ENCODE measurements at places on chromosomes 13 and 19.
A peak's percentile ranks its signal among the peaks of the same experiment; 100 is the strongest.

DNA sequence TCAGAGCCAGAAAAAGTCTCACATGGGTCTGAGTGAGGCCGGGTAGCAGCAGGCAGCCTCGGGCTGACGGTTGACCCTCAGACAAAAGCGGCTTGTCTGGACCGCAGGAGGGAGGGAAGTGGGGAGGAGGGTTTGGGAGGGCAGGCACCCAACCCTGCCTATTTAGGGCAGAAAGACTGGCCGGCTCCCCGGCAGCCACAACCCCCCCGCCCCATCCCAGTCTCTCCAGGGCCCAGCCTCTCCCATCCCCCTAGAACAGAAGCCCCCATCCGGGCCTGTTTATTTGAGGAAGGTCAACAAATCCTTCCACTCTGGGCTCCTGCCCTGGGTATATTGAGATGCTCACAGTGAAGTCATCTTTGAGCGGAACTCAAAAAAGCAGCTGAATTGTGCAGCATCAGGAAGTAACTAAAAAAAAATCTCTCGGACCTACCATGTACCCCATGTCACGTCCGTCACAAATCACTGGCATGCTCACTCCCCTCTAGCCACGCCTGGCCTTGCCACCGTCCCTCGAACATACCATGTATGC is 6.3 kb downstream of the DACT3 start:
- DNase-seq: peak; percentile 87

GRCh38 chr19:31099515-31100205 is 249.6 kb downstream of the TSHZ3 start:
- DNase-seq: no peak

DNA sequence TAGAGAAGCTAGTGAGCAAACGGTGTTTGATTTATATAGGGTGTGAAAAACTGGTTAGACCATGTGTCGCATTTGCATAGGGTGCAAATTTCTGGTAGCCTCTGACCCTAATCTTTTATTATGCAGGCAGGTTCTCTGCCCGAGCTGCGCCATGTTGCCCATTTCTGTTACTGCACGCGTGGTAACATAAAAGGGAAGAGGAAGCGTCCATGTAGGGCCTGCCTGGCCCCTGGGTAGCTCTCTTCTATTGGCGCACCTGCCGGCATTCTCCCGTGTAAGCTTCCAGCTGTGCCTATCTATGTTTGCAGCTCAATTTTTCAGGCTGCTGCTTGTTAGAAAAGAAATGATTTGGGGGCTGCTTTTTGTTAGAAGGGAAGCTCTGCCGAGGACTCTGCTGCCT is 14.0 kb upstream of the CD70 start:
- DNase-seq: no peak

DNA sequence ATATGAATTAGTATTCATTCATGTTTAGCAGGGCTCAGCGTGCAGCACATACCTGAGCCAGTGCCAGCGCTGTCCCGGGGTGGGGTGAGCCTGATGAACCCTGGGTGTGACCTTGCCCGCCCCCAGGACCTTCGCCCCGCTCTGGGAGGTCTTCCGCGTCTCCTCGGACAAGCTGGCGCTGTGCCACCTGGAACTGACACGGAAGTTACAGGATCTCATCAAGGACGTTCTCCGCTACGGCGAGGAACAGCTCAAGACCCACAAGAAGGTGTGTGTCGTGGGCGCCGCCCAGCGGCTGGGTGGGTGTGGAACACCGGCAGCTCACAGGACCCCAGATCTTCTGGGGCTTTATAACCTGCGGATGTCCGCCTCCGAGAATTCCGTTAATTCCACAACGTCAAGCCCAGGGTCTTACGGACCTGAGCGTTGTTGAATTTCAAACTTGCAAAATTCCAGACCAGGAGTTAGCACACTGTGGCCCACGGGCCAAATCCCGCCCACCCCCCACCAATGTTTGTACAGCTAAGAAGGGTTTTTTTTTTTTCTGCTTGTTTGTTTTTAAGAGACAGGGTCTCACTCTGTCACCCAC is 15.4 kb downstream of the FCHO1 start:
- DNase-seq: peak; percentile 76

GRCh38 chr13:27523346-27524073 is 73.1 kb upstream of the MTIF3 start:
- DNase-seq: no peak

DNA sequence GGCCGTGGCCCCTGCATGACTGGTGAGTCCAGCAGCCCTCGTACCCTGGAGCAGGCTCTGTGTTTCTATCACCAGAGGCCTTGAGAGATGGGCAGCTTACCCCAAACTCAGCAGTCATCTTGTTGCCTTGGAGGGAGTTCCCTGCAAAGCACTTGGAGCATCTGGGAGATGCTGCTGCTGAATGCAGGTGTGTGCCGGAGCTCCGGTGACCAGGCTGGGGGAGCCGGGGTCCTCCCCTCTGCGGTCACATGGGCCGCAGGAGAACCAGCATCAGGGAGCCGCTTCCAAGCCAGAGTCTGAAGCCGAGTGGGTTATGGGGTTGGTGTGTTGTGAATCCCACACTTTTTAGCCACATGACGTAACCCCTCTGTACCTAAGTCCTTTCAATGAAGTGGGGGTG is 82.8 kb downstream of the TEX29 start:
- DNase-seq: no peak

GRCh38 chr13:100301418-100301817 is 212.5 kb downstream of the PCCA start:
- DNase-seq: no peak

DNA sequence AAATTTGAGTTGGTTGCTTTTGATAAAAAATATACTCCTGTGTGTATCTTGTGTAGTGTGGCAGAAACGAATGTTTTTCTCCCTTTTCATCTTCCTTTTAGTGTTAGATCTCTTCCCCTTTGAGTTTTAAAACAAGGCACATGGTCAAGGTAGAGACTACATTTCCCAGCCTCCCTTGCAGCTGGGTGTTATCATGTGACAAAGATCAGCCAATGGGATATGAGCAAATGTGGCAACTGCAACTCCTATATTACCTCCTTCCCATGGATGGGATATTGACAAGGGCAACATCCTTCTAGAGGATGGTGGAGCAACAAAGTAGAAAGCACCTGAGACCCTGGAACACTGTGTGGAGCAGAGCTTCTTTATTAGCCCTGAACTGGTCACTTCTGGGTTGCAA is 42.4 kb downstream of the ADGRE3 start:
- DNase-seq: no peak

DNA sequence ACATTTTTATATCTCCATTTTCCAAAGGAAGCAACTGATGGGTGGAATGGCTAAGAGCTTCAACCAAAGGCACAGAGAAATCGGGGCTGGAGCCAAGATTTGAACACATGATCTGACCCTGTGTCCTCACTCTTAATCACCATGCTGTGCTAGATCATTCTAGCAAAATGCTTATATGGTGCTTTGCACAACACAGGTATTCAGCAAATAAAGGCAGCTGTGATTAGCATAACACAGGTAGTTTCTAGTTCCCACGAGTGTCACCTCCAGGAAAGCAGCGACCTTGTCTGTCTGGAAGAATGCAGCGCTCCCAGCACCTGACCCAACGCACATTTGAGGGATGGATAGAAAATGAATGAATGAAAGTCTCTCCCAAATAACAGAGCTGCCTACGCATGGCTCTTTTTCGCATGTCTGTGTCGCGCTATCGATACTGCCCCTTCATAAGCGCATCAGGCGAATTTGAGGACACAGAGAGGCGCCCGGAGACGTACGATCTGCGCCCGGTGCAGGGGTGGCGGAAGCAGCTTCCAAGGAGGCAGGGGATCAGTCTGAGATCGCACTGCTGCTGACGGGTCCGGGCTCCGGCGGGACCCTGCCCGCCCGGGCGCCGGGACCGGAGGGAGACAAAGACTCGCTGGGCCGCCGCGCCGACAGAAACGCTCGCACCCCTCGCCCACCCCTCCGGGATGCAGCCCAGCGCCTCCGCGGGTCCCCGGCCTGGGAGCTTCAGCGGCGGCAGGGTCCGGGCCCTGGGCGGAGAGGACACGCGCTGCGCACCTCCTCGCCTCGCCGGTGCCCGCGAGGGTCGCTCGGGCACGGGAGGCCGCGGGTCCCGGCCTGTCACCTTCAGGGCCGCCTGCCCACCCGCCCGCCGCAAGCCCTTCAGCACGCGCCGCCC is 609 bp downstream of the EPS15L1 start:
- no peak for DNase-seq

DNA sequence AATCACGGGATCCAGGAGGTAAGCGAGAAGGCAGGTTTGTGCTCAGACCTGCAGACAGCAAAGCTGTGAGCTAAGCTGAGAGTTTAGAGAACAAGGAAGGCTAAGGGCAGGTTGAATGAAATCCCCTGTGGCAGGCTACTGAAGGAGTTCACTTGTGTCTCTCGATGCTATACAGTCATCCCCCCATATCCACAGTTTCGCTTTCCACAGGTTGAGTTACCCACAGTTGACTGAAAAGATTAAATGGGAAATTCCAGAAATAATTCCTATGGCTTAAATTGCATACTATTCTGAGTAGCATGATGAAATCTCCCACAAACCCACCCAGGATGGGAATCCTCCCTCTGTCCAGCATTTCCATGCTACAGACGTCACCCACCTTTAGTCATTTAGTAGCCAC is 49.6 kb downstream of the ABCC4 start:
- no peak for DNase-seq

DNA sequence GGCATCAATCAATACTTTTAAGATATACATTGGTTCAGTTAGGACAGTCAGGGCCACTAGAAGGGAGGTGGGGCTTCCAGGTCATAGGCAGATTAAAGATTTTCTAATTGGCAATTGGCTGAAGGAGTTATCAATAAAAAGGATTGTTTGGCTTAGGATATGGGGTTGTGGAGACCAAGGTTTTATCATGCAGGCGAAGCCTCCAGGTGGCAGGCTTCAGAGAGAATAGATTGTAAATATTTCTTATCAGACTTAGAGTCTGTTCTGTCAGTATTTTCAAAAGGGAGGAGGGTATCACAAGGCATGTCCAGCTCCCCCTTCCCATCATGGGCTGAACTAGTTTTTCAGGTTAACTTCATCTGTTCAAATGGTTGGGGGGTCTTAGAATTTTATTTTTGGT is 77.4 kb upstream of the FARP1 start:
- no peak for DNase-seq

DNA sequence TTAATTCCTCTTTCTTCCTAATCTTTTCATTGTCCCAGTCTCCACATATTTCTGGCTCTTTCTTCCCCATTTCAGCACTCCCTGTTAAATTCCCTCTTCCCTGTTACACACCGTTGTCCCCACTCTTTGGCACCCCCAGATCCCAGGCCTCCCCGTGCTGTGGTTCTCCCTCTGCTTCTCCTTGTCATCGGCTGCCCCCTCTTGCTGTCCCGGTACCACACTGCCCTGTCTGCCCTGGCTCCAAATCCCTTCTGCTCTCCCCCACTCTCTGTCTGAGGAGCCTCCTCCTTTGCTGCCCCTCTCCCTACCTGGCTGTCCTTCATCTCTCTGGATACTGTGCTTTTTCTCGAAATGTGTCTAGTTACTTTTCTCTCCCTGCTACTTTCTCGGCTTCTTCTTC is 983 bp downstream of the ZNF415 start:
- no peak for DNase-seq

DNA sequence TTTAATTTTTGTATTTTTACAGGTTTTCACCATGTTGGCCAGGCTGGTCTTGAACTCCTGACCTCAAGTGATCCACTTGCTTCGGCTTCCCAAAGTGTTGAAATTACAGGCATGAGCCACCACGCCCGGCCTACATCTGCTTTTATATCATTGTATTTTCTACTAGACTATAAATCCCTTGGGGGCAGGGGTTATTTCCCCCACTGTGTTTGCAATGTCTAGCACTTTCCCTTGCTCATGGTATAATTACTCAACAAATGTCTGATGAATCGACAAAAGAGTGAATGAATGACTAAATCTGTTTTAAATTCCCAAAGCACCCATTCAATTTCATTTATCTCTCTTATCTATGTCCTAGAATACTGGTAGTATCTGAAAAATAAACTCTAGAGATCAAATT is 244.5 kb upstream of the CSNK1A1L start:
- DNase-seq: no peak

GRCh38 chr13:112693831-112694497 is 4.1 kb downstream of the ATP11A start:
- no peak for DNase-seq

DNA sequence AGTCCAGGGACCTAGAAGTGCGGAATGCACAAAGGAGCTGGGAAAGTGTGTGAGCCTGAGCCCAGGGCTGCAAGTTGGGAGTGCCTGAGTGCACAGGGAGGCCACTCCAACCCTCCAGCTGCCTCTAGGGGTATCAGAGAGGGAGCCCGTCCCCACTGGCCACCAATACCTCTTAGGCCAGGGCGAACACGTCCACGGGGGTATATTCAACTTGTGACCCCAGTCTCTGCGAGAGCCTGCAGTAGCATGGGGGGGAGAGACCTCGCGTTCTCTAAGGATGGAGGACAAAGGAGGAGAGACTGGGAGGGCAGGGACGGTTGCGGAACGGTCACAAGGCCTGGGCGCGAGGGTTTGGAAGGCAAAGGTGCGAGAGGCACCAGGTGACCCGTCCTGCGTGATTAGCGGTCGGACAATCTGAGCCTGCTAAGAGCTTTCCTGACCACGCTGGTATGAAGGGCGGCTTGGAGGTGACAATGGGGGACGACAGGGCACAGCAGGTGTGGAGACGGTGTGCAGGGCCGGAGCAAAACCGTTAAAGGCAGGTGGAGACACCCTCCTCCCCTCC is 676 bp downstream of the CD320 start:
- DNase-seq: no peak

- no peak for DNase-seq
Observed at GRCh38 chr13:99124794-99125316, 75.8 kb upstream of the UBAC2 start.

GRCh38 chr13:22256111-22256639 is 585.3 kb downstream of the FGF9 start:
- DNase-seq: no peak

- no peak for DNase-seq
Observed at GRCh38 chr13:19023115-19023514, 158.5 kb downstream of the TUBA3C start.

DNA sequence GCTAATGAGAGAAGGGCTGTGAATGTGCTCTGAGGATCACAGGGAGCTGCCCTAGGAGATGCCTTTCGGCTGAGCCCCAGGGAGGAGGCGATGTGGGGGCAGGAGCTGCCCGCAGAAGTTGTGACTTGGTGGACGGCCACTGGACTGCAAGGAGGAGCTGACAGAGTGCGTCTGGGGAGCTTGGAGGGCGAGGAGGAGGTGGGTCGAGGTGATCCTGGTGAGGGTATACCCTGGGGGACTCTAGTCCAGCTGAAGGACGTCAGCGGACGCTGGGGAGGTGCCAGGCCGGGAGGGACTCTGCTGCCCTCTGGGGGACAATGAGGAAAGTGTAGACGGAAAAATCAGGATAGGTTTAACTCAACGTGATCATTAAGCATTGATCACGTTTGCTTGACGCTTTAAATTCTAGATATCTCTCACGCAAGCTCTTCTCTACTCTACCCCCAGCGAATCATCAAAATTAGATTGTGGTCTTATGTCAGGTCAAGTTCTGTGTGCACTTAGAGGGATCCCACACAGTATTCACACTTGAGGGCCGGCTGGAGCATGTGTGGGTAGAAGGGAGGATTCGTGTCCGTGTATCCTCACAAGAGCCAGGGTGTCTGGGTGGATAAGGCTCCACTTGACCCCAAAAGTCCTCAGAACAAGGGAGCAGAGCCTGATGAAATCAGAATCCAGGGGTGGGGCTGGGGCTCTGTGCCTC is 3.3 kb upstream of the CEACAM7 start:
- DNase-seq: no peak

- no peak for DNase-seq
Observed at GRCh38 chr13:22126433-22127021, 455.7 kb downstream of the FGF9 start.

GRCh38 chr13:61010358-61010757 is 405.3 kb downstream of the PCDH20 start:
- DNase-seq: no peak
